ENCODE measurements at places on chromosomes 3 and 15. TPM values are rescaled to one million over a fixed set of nuclear protein-coding genes. Genes with fewer than 3 reads are reported as not detected.

The IGSF10 gene
- not detected for polyA plus RNA-seq

The TMCO5A gene
- polyA plus RNA-seq: not detected

The CCR5 gene
- polyA plus RNA-seq: 0.33 TPM

GRCh38 chr3:30952786-30953185 is 58.3 kb upstream of the GADL1 start:
- DNase-seq: no peak

GRCh38 chr15:61746589-61746988 is 313.7 kb downstream of the VPS13C start:
- no peak for DNase-seq

DNA sequence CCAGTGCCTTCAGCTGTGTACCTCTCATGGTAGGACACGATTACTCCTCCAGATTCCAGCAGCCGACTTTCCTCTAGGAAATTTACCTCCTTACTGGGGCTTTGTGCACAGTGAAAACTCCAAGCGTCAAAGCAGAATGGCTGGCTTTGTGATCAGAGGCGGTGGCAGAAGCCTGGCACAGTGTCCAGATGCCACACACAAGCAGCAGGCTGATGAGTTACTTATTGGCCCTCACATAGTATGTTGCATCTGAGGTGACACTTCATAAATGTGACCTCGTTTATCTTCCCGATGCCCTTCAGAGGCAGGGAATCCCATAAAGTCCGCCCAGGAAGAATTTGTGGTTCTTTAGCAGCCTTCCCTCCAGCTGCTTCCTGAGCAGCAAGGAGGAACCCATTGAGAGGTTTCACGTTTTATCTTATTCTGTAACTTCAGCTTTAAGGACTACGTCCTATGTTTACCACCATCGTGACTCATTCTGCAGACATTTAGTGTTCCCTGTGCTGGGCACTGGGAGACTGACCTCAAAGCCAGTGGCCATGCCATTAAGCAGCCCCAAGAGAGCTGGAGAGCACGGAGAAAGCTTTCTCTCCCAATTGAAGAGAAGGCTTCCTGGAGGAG is 107.1 kb upstream of the C15orf61 start:
- no peak for DNase-seq

DNA sequence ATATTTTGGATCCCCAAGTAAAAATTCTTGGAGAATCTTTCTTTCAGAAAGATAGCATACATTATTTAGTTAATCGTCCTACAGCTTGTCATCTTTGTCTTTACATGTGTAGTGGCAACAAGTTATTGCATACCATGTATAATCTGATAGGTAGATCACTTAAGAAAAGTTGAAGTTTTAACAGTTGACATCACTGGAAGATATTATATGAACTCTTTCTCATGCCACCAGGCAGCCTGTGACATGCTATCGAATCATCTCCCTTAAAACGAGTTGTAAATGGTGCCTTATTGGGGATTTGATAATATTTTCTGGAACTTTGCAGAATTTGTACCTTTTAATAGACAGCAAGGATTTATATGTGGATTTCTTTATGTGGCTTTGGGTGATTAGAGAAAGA is 8.7 kb downstream of the U2SURP start:
- DNase-seq: no peak

GRCh38 chr3:120625159-120625586 is 29.0 kb downstream of the NDUFB4 start:
- DNase-seq: no peak

GRCh38 chr15:55320963-55321362 is 1.9 kb downstream of the PIGB start:
- no peak for DNase-seq
